ENCODE measurements at places on chromosomes 7 and 10.

DNA sequence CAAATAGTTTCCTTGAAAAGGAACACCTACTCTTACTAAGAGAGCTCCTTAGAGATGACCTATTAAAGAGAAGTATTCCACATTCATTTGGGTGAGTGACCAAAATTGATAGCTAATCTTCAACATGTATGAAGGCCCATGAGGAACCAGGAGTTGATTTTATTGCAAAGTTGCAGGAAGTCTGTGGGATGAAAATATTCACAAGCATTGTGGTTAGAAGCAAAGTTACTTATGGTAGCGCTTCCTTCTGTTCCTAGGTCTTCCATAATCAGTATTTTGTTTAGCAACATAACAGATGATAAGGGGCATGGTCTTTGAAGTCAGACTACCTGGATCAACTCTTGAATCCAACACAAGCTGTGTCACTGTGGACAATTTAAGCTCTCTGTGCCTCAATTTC, 164.5 kb downstream of the DGKB start:
- no peak for DNase-seq

- no peak for DNase-seq
These were observed 92.0 kb upstream of the RET start for GRCh38 chr10:42984761-42985325.

- no peak for DNase-seq
These were observed 385.2 kb upstream of the KLF6 start for GRCh38 chr10:4170181-4170580.

DNA sequence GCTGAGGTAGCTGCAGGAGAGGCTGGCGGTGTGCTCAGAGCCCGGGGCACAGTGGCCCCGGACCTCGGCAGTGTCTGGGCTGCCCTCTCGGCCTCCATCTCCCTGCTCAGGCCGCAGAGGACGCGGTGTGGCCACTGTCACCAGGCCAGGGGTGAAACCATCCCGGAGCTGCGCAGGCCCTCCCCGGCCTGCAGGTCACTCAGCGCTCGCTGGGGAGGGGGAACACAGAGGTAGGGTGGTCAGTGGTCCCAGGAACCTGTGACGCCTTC, 49.8 kb upstream of the DAGLB start:
- DNase-seq = no peak

DNA sequence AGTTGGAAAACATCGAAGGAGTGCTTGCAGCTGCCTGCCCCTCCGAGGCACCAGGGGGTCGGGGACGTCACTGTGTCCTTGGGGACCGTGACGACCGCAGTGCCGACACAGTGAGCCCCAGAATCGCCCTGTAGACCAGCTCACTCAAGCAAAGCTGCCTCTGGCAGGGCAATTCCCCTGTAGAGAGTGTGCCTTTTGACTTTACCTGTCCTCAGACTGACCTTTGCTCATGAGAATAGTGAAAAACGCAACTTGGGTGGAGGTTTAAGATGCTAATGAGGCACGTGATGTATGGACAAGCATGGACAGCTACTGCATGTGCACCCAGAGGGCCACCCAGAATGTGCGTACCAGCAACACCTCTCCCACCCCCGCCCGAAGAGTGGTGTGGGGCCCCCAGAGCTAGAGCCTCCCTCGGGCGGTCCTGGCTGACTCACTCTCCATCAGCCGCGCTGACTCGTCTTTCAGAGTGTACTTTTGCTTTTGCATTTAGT, 271.9 kb downstream of the ADARB2 start:
- DNase-seq = no peak

- no peak for DNase-seq
These were observed 13.1 kb upstream of the ZMIZ2 start for GRCh38 chr7:44735403-44736165.

GRCh38 chr10:69801434-69802315, at the start of gene COL13A1:
Gene COL13A1 (plus strand): TSS chr10:69801906. CDS start chr10:69802424, 518 bp downstream.
- peak; percentile 18 for DNase-seq

DNA sequence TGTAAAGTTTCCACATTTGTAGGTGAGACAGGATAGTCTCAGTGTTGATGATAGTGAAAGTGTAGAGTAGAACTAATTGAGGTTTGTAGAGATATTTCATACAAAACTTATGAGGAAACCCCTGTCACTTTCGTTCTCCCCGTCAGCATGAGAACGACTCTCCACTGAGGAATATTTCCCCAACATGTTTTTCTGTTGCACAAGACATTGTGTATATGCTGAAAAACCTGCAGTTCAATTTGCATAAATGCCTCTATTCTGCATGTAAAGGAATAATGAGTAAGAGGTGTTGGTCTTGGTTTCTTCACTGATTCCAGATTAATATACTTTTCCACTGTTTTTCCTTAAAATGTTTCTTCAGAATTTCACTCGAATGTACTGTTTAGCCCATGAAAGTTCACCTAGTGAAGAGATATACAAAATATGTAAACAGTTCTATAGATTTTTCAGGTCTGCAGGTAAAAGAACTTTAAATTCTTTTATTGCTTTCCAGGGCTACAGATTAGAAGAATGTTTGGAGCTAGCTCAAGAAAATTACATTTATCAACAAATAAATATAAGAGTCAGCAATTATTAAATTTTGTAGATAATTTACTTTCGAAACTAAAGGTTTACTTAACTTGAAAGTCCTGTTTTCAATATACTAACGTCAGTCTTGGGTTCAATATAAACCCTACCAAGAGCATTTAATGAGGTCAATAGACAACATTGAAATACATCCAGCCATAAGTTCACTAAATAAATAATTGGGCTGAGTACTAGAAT, 37.2 kb downstream of the HEPACAM2 start:
- no peak for DNase-seq

Measured in testis (tissue), 5 donors.